CD4-positive, alpha-beta memory T cell (primary cell): ENCODE measurements at places on chromosomes 7 and 10. TPM values are rescaled to one million over a fixed set of nuclear protein-coding genes. Genes with fewer than 3 reads are reported as not detected.

The TMEM184A gene
- not detected for polyA plus RNA-seq

The SSMEM1 gene
- not detected for polyA plus RNA-seq

The ELFN1 gene
- polyA plus RNA-seq: not detected

The FHIP2A gene
- polyA plus RNA-seq: 14.0 TPM

The MYH16 gene
- not detected for polyA plus RNA-seq
